HCT116 (cell line): ENCODE measurements at places on chromosomes 1 and 21.

GRCh38 chr1:176950736-176951324, 213.7 kb downstream of the ASTN1 start:
- no peak for DNase-seq

DNA sequence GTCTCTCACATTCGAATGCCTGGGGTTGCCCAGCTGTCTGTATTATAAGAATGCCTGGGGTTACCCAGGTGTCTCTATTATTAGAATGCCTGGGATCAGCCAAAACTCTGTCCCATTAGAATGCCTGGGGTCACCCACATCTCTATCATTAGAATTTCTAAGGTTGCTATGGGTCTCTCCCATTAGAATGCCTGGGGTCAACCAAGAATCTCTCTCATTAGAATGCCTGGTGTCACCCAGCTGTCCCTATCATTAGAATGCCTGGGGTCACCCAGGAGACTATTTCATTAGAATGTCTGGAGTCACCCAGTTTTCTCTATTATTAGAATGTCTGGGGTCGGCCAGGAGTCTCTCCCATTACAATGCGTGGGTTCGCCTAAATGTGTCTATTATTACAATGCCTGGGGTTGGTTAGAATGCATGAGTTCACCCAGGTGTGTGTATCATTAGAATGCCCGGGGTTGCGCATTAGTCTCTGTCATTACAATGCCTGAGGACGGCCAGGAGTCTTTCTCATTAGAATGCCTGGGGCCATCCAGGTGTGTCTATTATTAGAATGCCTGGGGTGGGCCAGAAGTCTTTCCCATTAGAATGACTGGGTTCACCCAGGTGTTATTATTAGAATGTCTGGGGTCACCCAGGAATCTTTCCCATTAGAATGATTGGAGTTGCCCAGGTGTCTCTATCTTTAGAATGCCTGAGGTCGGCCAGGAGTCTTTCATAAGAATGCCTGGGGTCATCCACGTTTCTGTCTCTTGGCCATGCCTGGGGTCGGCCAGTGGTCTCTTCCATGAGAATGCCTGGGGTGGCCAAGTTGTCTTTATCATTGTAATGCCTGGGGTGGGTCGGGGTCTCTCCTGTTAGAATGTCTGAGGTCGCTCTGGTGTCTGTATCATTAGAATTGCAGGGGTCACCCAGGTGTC, 59.6 kb downstream of the RNF187 start:
- DNase-seq = no peak

GRCh38 chr1:33111965-33112364, 31.0 kb downstream of the AZIN2 start:
- DNase-seq = no peak

- no peak for DNase-seq
These were observed 96.5 kb downstream of the NME7 start for GRCh38 chr1:169271098-169271497.

DNA sequence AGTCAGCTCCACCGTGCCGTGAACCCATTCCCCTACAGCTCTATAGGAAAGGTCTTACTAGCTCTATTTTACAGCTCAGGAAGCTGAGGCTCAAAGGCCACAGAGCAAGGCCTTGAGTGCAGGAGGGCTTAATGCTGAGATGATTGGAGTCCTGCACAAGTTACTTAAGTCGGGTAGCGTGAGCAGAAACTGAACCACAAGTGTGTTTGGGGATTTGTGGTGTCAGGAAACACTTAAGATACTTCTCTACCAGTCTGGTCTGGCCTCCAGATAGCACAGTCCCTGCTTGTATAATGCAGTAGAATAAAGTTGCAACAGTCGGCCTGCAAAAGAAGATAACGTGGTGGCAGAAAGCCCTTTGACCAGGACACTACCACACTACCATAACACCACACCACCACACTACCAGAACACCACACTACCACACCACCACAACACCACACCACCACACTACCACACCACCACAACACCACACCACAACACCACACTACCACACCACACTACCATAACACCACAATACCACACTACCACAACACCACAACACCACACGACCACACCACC, 118.1 kb downstream of the SPSB1 start:
- DNase-seq = peak; percentile 22

- no peak for DNase-seq
These were observed 34.4 kb downstream of the PALMD start for GRCh38 chr1:99680270-99680669.

- DNase-seq = no peak
These were observed 2.9 kb downstream of the SOAT1 start for GRCh38 chr1:179296356-179297104.

DNA sequence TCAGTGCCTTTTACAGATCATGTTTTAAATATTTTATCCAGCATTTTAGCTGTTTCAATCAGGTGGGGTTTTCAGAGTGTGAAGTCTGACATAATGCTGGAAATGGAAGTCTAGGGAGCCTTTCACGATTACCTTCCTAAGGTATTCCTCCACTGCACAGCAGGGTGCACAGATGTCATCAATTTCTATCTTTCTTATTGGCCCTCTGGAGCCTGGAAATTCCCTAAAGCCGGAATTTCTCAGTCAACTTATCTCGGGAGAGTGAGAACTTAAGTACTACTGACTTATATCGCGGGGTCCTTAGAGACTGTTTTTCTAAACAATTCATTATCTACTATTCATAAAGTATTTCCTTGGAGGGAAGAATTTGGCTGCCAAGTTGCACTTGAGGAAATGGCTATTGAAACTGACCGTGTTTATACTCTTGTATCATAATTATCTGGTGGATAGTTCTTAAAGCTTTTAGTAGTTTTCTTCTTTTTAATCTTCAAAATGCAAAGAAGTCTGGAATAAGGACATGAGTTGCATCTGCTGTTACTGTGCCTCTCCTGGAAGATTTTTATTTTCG, 311.8 kb upstream of the B3GALT2 start:
- no peak for DNase-seq

DNA sequence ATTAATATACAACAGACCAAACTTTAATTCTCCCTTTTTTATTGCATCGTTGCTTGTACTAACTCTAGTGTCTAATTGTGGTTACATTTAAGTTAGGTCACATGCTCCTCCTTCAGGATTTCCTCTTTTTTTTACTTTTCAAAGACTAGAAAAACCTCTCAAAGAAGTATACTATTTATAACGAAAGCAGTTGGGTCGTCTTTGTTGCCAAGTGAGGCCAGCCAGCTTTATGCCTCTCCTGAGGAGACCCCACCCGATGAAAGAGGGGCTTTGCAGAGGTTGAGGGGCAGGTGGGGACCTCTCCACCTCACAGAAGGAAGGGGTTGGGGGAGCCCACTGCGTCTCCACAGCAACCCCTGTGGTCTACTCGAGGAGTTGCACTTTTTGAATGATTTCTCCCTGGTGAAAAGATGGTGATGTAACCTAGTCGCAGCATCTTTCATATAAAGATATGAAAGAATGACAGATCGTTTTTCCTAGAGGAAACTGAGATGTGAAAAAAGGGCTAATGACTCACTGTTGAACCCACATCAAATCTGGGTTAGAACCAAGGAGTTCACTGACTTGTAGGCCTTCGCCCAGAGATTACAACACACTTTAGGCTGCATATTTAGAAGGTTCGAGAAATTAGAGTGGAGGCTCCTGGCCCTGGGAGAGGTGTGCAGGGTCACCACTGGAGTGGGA, 6.4 kb downstream of the TGFB2 start:
- DNase-seq = no peak

DNA sequence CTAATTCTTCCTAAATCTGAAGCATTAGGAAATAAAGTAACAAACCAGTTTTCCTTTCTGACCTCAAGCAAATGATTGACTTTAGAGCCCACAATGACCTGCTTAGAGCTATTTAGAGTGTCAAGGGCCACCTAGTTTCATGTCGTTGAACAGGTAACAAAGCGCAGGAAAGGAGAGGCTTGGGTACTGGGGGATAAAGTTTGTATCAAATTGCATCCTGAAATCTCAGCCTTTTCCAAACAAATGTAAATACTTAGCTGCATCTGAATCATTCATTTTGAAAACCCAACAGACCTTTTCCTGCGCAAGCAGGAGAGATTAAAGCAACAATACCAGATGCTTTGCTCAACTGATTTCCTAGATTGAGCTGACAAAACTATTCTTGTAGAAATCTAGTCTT, 121.2 kb downstream of the NRIP1 start:
- no peak for DNase-seq

DNA sequence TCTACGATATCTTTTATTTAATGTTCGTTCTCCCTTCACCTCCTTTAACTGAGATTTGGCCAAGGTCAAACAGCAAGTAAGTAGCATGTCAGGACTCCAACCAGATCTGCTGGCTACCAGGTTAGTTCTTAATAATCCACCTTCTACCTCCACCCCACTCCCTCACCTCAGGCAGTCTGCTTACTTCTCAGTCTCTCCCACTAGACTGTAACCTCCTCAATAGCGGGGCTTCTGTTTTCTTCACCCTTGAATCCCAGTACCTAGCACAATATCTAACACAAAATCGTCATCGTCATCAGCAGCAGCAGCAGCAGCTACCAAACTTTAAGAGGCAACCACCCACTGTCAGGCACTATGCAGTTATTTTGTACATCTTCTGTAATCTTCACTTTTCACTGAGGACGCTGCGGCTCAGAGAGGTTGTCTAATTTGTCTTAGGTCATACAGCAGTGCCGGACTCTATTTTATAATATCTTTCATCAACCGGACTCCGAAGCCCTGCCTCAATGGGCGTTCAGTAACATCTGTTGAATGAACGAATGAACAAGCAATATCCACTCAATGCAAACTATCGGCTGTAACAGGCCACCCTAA, 859 bp upstream of the MAGI3 start:
- no peak for DNase-seq

GRCh38 chr1:208248307-208248801, 4.2 kb upstream of the PLXNA2 start:
- no peak for DNase-seq
